ENCODE measurements at places on chromosomes 11 and 22.
A peak's percentile ranks its signal among the peaks of the same experiment; 100 is the strongest.

- no peak for DNase-seq
Observed at GRCh38 chr11:75151346-75152047, 590 bp downstream of the SLCO2B1 start.

DNA sequence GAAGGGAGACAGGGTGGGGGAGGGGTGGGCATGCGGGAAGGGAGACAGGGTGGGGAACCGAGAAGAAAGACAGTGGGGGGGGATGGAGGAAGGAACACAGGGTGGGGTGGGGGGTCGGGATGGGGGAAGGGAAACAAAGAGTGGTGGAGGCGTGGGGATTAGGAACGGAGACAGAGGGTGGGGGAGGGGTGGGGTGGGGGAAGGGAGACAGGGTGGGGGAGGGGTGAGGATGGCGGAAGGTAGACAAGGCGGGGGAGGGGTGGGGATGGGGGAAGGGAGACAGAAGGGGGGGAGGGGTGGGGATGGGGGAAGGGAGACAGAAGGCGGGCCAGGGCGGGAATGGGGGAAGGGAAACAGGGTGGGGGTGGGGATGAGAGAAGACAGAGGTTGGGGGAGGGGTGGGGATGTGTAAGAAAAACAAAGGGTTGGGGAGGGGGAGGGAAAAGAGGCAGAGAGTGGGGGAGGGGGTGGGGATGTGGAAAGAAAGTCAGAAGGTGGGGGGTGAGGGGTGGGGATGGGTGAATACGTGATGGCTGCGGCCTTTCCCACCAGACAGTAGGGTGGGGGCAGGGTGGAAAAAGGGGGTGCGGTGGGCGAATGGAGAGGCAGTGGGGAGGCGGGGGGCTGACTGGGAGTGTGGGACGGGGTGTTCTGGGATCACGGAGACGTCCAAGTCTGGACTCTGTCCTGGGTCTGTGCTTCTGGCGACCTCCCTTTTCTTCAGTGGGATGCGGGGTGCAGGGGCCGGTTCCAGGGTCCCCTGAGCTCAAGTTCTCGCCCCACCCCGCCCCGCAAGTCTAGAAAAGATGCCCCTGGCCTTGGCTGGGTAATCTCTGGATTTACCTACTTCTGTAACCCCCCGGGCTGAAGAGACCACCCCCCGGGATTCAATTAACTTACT is 744 bp downstream of the PRAME start:
- DNase-seq = peak; percentile 71

DNA sequence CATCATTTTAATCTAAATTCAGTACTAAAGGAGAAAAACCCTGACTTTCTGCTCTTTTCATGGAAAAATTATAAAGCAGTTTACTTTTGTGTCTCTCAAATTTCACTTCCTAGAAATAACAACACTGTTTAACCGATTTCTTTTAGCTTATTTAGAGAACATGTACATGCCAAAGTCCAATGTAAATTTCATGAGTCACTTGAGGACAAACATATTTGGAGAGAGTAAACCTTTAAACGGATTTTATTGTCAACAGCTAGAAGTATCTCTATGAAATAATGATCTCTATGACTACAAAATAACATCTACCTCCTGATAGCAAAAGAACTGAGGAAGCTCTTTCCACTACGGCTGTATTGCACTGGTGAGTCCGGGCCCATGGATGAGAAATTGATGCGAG is 46.3 kb upstream of the SLC22A25 start:
- DNase-seq = no peak

DNA sequence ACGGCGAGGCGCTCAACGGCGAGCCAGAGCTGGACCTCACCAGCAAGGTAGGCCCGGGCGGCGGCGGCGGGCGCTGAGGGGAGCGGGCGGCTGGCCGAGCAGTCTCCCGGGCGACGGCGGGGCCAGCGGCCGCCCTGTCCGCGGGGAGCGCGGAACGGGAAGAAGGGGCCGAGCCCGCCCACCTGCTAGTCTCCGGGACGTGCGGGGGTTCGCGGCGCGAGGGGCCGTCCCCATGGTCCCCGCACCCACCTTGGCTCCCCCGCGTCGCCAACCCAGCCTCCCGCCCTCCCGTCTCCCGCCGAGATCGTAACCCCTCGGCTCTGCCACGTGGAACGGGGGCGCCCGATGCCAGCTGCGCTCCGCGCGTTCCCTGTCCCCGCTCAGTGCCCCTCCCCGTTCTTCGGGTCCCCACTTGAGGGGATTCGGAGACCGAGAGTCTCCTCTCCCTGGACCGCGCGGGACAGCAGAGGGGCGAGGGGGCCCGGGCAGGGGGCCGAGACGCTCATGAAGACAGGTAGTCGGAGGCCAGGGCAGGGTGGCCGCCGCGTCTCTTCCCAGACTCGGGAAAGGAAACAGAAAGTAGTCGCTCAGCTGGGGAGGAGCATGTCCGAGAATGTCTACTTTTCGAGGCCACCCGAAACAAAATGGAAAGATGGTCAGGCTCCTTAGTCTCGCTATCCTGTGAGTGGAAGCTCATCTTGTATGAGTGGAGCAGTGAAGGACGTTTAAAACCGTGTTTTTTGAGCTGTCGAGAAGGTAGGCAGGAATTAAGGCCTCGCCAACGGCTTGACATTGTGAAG is 557 bp downstream of the GTPBP1 start:
- peak; percentile 43 for DNase-seq

All from OCI-M1 (cell line).